ENCODE measurements at places on chromosomes 16 and 17.

GRCh38 chr17:56480501-56480900 is 113.0 kb upstream of the NOG start:
- peak; percentile 9 for DNase-seq

DNA sequence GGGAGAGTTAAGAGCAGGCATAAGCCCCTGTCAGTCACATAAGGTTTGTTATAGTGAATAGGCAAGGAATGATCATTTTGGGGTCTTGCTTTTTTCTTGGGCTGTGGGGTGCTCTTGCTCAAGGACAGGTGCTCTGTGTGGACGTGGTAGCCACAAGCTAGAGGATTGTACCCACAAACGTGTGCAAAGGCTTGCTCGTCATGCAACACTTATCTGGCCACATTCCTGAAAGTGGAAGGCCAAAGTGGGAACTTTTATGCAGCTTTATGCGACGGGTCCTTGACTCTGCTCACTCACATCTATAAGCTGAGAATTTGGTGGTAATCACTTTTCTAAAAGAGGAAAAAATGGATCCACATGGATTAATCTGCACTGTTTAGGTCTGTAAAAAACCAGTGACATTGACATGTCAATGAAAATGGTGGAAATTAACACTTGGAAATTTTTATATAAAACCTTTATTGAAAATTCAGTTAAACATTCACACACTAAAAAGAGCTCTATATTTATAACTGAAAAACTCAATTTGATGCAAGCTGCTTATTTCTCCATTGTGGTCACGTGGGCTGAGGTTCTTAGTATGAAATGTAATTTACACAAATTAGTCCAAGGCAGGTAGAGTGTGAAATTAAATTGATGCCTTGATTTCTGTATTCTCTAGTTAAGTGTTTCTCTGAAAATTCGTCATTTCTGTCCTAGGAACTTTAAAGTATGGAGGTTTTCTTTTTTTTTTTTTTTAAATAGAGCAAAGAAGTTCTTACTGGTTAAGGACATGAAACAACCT is 162.3 kb downstream of the MSI2 start:
- DNase-seq: no peak

DNA sequence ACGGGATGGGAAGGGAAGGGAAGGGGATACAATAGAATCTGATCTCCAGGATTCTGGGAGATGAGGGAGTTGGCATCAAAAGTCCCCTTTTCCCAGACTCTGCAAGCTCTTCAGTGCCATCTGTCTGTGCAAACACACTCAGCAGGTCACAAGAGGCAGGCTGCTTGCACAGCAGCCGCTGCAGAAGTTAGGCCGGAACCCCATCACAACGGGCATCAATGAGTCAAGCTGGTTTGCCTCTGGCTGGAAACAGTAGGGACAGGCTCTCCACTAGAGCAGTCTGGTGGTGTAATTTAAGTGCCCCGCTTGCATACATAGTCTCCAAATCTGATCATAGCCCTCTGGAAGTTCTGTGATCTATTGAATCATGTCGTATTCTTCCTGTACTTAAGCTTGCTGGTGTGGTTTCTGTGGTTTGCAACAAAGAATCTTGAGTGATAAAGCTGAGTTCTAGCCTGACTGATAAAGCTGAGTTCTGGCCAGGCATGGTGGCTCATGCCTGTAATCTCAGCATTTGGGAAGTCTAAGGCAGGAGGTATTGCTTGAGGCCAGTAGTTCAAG is 33.7 kb upstream of the KDM8 start:
- no peak for DNase-seq

DNA sequence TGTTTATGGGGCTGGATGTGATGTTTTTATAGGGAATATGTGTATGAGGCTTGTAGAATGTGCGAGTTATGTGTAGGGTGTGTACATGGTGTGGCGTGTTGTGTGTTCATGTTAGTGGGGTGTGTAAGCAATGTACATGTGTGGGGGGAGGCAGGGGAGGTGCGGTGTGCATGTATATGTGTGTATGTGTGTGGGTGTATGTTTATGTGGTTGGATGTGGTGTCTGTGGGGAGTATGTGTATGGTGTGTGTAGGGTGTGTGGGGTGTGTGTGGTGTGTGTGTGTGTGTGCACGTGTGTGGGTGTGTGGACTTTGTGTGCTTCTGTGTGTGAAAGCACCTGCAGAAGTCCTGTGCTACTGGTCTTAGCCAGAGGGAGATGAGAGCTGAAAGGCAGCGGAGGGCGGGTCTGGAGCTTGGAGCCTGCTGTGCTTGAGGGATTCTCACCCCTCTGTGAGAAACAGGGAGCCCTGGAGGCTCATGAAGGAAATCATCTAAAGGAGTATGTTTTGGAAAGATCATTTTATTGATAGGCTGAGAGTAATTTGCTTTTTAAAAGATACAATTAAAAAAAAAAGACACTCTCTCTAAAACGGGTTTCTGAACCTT is 222.7 kb downstream of the HS3ST4 start:
- no peak for DNase-seq

GRCh38 chr16:90050969-90051368 is 26.2 kb downstream of the PRDM7 start:
- no peak for DNase-seq

- no peak for DNase-seq
These were observed 3.3 kb upstream of the FASN start for GRCh38 chr17:82101301-82101715.

- no peak for DNase-seq
These were observed 1.6 kb upstream of the PKMYT1 start for GRCh38 chr16:2981899-2982250.

All from fibroblast of the conjunctiva (primary cell).